GM13977 (cell line): ENCODE measurements at places on chromosomes 11 and 22.

DNA sequence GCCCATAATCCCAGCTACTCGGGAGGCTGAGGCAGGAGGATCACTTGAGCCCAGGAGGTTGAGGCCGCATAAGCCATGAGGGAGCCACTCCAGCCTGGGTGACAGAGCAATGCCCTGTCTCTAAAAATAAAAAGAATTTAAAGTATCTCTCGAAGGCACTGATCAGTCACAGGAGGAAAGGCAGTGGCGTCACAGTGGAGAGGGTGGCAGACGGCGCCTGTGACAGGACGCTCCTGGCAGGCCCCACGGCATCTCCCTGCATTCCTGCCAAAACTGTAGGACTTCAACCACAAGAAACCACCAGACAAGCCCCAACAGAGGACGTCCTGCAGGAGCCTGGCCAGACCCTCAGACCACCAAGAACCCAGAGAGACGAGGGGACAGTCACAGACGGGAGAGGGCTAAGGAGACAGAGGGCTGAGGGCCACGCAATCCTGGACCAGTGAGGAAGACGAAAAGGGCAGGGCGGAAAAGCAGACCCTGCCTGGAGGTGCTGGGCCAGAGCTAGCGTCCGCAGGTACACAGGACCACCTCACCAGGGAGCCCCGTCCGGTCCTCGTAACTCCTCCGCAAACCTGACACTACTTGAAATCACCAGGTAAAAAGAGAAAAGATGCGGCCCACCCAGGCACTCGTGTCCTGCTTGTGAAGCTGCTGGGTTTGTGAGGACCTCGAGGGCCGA lies 5.9 kb downstream of the RNH1 start:
- no peak for DNase-seq

DNA sequence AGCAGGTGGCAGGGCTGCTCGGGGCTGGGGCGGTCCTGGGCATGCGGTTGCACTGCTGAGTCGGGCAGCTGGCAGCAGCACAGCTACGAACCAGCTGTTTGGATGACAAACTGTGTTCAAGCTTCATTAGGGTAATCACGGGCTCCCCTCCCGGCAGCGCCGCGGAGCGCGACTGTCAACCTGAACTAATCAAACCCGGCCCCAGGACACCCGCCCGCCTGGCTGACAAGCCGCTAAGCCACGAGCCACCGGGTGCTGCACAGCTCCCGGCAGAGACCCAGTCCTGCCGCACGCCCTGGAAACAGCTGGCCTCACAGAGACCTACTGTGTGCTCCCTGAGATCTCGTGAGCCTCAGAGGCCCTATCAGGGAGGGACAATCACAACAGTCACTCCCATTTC lies 60.6 kb upstream of the TCF20 start:
- no peak for DNase-seq

- DNase-seq: no peak
Observed at GRCh38 chr22:23169043-23169406, 11.3 kb upstream of the BCR start.

GRCh38 chr11:123674297-123674696 lies 19.9 kb upstream of the SCN3B start:
- no peak for DNase-seq

DNA sequence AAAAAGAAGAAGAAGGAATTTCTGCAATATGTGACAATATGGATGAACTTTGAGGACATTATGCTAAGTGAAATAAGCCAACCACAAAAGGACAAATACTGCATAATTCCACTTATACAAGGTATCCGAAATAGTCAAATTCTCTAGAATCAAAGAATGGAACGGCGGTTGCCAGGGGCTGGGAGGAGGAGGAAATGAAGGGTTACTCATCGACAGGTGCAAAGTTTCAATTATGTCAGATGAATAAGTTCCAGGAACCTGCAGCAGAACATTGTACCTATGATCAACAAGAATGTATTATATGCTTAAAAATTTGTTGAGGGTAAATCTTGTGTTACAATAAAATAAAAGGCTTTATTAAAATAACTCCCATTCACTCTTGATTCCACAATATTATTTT lies 49.0 kb downstream of the SC5D start:
- DNase-seq: no peak

- no peak for DNase-seq
Observed at GRCh38 chr11:20760811-20761210, 91.4 kb downstream of the NELL1 start.

DNA sequence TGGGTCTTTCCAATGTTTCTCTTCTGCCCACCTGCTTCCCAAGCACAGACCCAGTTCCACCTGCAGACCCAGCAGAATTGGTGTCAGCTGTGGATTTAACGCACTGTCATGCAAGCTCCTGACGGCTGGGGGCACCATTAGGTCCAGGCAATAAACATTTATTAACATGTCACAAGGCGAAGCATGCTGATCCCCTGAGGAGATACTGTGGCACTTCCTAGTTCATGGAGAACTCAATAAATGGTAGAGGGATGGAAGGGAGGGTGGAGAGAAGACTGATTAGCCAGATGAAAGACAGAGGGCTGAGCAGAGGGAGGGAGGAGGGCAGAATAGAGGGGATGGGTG lies 68.3 kb upstream of the TSPAN18 start:
- DNase-seq: peak; percentile 41
